ENCODE measurements at places on chromosomes 1 and 21.

GRCh38 chr1:202892501-202892900 is 3.6 kb upstream of the RABIF start:
- DNase-seq: no peak

- no peak for DNase-seq
Observed at GRCh38 chr1:239718997-239719628, 332.7 kb downstream of the CHRM3 start.

- no peak for DNase-seq
Observed at GRCh38 chr21:36446301-36446700, 33.6 kb downstream of the CLDN14 start.

GRCh38 chr1:40673452-40673851 is 8.0 kb upstream of the RIMS3 start:
- no peak for DNase-seq

DNA sequence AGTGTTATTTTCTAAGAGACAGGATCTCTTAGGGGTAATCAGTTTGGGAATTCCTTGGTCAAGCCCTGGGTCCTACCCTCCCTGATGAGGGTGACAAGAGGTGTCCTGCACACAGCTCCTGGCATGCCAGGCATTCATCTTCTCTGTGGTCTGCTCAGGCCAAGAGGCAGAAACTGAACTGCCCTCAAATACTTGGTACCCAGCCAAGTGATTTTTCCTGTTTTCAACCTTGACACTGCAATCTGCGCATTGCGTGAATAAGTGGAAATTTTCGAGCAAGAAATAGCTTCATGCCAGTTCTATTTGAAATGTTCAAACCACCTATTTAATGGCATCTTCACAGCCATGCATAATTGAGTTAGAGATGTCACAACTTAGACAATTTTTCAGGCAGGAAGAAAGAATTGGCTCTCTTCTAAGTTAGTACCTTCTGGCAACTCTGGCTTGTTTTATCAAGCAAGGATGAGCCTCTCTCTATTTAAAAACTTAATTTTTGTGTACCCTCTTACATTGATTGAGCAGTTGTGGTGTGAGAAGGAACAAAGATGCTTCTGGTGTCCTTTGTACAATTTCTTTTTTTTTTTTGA is 27.0 kb downstream of the DNM3 start:
- no peak for DNase-seq

DNA sequence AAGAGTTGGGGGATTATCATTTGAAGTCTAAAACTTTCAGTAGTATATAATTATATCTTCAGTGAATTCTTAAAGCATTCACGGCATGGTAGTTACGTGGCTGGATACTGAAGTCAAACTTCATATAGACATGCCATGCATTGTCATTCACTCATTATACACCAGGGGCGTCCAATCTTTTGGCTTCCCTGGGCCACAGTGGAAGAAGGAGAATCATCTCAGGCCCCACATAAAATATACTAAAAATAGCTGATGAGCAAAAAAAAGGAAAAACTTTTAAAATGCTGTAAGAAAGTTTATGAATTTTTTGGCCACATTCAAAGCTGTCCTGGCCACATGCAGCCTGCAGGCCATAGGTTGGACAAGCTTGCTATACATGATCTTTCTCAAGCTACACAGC is 43.8 kb downstream of the DENND1B start:
- DNase-seq: no peak

DNA sequence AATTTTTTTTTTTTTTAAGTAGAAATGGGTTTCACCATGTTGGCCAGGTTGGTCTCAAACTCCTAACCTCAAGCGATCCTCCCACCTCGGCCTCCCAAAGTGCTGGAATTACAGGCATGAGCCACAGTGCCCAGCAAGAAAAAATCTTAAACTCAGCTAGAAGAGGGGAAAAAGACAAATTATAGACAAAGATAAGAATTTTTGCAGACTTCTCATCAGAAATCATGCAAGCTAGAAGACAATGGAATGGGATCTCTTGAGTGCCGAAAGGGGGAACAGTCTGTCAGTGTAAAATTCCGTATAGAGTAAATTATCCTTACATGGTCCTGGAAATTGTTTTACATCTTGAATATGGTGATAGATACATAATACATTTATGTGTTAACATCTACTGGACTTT is 294.4 kb downstream of the CAMTA1 start:
- no peak for DNase-seq

GRCh38 chr1:2448098-2448445 is 28.0 kb upstream of the PLCH2 start:
- DNase-seq: no peak

DNA sequence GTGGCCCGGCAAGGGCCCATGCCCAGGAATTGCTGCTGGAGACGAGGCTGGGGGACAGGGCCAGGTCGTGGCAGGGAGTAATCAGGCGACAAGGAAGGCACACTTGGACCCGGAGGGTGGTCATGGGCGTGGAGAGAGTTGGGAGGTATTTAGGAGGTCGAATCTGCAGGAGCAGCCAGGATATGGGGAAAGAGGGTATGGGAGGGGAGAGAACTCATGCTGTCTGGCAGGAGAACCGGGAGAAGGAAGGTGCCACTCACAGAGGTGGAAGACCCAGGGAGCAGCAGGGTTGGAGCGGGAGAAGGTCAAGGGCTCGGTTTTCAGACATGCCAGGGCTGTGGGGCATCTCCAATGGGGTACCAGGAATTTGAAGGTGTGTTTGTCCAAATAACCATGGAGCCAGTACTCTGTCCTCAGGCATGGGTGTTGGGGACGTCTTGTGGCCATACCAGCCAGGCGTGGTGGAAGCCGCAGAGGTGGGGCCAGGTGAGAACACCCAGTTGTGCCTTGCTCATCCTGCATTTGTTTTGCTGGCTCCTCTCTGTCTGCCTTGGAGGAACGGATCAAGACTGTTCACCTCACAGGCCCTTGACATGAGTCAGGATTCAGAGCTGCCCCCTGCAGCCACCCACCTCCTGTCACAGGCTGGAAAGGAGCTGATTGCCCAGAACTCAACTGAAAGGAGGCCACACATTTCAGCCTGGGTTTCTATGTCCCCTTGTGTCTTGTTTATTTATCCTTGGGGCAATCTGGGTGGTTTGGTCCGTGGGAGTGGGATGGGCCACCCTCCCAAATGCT is 111.6 kb downstream of the SPSB1 start:
- DNase-seq: no peak

- DNase-seq: no peak
Observed at GRCh38 chr1:215285013-215285800, 202.7 kb downstream of the KCNK2 start.
